ENCODE measurements at places on chromosomes 6 and 20. TPM values are rescaled to one million over a fixed set of nuclear protein-coding genes. Genes with fewer than 3 reads are reported as not detected.

Gene GSTA2
- total RNA-seq, result not detected

Gene SLC22A3
- total RNA-seq, result 5.5 TPM

Gene CDH22
- 0.18 TPM for total RNA-seq

Gene ULBP1
- not detected for total RNA-seq

Gene APOBEC2
- not detected for total RNA-seq

Gene HRH3
- total RNA-seq, result not detected

Gene C6orf141
- total RNA-seq, result 10.0 TPM

Gene BANF2
- total RNA-seq, result not detected

Gene NT5E
- 6.7 TPM for total RNA-seq

Gene BPI
- not detected for total RNA-seq

Gene FITM2
- 3.1 TPM for total RNA-seq

Gene PRPF6
- total RNA-seq, result 36.0 TPM

Gene PNISR
- total RNA-seq, result 35.7 TPM

GRCh38 chr6:75458895-75459294, 34.7 kb downstream of the FILIP1 start:
- DNase-seq, result no peak

GRCh38 chr6:11263291-11263775, 30.9 kb upstream of the NEDD9 start:
- DNase-seq, result no peak

GRCh38 chr6:132651062-132651461, 7.9 kb downstream of the TAAR1 start:
- no peak for DNase-seq

DNA sequence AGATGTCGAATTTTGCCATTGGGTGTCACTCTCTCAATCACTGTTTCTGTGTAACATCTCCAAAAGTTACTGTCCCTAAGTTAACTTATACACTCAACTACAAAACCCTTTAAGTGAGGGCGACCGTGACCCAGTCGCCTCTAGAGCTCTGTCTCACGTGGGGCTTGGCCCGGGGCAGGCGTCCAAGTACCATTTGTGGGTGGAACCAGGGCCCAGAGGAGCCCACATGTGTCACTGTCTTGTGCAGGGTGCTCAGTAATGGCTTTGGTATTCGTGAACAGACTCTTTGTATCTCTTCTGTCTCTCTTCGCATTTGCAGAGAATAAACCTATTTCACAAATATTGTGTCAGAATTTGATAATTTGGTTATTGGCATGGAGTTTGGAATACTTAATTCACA, 109.9 kb upstream of the THBS2 start:
- DNase-seq, result no peak

- DNase-seq, result no peak
These were observed 3.8 kb downstream of the TSHZ2 start for GRCh38 chr20:52975803-52976531.

GRCh38 chr6:167103041-167103891, 19.6 kb upstream of the CCR6 start:
- DNase-seq, result no peak

GRCh38 chr20:38789503-38790199, 15.8 kb upstream of the PPP1R16B start:
- no peak for DNase-seq

- DNase-seq, result no peak
These were observed 116.0 kb upstream of the MRPS10 start for GRCh38 chr6:42333612-42334011.

- no peak for DNase-seq
These were observed 23.9 kb upstream of the TOP1 start for GRCh38 chr20:41004531-41005360.

DNA sequence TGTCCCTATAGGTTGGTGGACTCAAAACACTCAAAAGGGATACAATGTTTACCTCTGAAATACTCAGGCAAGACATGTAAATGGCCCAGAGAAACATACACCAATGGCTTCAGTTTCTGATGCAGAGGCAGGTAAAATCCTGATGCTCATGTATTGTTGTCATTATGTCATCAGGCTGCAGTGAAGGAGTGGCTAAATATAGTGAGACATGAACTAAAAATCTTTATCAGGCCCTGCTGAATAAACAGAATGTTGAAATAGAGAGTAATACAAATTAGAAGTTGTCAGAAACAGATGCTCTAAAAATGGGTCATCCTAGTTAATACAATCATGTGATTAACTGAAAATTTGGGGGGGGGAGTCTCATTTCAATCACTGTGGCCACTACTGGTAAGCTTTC, 20.4 kb downstream of the PTPRK start:
- DNase-seq, result no peak

DNA sequence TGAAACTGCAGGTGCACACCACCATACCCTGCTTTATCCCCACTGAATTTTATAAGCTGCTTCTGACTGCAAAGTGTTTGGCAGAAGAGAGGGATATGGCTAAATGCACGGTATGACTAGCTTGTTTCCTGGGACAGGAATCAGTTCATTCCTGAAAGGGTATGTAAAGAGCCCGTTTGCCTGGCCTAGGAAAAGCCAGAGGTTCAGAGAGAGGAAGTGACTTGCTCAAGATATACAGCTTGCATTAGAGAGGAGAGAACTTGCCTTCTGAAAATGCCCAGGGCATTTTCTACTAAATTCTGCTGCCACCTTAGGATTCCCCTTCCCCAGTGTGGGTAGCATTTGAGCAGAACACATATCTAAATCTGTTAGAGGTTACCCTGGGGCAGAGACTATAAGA, 683 bp upstream of the GCNT2 start:
- DNase-seq, result no peak

DNA sequence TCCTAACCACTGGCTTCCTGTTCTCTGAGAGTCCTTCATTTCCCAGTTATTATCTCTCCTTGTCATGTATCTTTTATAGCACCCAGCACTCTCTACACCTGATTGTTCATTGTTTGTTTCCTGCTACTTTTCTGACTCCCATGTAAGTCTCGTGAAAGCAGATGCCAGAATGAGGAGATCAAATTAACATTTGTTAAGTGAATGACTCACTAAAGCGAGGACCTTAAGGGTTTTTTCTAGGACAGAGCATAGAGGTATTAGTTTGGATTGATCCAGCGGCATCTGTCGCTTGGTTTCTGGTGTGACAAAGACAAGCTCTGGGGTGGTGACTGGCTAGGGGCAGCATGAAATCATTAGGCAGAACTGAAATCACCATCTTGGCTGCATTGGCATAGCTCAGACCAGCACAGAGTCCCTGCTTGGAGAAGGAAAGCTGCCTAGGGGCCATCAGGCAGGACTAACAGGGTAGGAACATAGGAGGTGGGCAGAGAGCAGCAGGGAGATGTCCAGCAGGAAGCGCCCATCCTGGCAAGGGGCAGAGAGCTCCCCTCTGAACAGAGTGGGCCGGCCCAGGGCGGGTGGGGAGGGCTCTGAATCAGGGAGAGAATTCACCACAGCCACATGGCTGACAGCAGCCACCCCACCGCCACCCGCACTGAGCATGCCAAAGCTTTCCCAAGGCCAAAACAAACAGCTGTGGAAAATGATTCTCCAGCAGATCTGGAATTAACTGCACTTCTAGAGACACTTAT, 97.1 kb upstream of the CEP85L start:
- no peak for DNase-seq

GRCh38 chr20:3887876-3888620, 1.1 kb upstream of the PANK2 start:
- DNase-seq, result no peak

DNA sequence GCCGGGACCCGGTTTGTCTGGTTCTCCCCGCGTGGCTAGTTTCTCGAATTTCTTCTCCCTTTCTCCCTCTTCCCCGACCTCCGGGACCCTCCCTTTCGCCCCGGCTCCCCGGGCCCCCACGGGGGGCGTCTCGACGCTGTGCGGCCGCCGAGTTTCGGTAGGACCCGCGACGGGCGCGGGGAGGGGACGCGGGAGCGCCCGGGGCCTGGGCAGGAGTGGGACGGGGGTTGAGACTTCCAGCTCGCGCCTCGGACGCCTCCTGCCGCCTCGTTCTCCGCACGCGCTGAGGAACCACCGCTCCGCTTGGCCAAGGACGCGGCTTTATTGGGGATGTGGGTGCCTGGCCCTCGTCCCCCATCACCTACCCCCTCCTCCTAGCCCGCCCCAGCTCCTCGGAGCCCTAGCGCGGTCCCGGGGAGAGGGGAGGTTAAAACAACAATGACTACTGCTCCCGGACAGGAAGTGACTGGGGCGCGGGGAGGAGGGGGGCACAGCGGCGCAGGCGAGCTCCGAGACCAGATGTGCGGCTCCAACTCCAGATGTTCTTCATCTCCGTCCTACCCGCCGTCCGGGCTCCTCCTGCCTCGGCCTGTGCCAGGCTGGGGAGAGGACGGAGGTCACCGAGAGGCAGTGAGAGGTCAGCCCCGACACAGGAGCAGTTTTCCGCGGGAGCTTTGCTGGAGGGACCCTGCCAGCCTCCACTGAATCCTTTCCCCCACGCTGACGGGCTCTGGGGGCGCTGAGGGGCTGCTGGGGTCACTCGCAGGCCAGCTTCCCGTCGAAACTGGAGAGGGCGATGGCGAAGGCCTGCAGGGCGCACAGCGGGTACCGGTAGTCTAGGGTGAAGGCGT, 917 bp upstream of the TEAD3 start:
- DNase-seq, result no peak

DNA sequence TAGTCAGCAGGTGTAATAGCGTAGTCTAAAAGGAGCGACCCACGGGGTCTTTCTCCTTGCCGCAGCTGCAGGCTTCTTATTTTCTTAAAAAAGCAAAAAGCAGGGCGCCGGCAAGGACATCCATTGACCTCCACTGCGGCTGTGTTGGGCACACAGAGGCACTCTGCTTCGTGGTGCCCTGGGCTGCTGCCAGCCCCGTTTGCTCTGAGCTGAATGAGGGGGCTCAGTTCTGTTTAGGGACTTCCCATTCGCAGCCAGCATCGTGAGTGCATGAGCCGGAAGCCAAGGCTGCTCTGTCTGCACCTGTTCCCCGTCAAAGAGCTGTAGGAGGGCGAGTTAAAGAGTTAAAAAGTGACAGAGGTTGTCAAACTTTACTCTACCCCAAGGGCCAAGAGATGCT, 1.7 kb upstream of the SLC22A2 start:
- DNase-seq, result no peak

GRCh38 chr6:131923356-131923755, 27.8 kb downstream of the CCN2 start:
- DNase-seq, result no peak
